Stimulated activated CD8-positive, alpha-beta memory T cell treated with anti-CD3 and anti-CD28 coated beads, Interleukin-12 subunit alpha, Interleukin-12 subunit beta, amount 100 ng/mL, for 4 hours (primary cell): ENCODE measurements at places on chromosomes 5 and 9.

DNA sequence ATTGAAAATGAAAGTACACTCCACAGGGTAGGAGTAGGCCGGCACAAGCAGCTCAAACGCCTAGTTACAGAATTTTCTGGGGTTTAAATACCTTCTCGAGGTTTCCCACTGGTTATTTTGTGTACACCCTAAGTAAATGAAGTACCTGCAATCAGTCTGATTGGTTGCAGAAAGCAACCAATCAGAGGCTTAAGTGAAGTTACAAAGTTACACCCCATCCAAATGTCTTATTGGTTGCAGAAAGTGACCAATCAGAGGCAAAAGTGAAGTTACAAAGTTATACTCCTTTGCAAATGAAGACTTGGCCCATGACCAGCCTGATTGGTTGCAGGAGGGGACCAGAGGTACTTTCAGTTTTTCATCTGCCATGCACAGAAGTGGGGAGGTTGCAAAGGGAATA lies 33.2 kb upstream of the ERAP2 start:
- no peak for DNase-seq

DNA sequence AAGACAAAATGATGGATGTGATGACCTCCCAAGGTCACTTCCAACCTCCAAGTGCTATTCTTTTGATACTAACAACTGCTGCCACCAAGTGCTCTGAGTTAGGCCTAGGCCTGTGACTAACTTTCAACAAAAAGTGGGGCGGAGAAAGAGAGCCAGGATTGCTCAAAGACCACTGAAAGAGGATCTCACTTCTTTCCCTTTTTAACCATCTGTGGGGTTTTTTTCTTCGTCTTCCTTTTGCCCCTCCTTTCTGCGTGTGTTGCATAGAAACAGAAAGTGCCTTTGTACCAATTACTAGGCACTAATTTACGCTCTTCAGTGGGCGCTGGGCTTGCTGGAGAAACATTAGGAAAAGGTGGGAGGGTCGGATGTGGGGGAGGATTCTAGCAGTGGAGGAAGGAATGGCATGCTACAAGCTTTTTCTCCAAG lies 8.0 kb downstream of the KLF9 start:
- DNase-seq: no peak

DNA sequence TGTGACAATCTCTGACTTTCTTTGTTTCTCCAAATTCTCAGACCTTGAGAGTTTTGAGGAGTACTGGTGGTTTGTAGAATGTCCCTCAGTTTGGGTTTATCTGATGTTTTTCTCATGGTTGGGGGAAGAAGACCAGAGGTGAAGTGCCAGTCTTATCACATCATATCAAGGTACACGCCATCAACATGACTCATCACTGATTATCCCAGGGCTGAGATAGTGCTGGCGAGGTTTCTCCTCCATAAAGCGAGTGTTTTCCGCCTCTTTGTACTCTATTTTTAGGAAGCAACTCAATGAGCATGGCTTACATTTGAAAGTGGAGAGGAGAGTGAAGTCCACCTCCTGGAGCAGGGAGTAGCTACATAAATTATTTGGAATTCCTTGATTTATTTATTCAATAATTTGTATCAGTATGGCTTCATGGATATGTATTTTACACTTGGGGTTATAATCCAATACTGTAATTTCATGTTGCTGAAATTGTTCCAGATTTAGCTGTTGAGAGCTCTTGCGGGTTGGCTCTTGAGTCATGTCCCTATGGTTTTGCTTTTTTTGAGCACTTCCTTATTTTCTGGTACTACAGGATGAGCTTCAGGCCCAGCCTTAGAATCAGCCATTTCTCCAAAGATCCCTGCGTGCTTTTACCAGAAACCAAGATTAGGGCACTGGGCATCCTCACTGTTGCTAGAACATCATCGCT lies 23.9 kb downstream of the DCANP1 start:
- DNase-seq: no peak

DNA sequence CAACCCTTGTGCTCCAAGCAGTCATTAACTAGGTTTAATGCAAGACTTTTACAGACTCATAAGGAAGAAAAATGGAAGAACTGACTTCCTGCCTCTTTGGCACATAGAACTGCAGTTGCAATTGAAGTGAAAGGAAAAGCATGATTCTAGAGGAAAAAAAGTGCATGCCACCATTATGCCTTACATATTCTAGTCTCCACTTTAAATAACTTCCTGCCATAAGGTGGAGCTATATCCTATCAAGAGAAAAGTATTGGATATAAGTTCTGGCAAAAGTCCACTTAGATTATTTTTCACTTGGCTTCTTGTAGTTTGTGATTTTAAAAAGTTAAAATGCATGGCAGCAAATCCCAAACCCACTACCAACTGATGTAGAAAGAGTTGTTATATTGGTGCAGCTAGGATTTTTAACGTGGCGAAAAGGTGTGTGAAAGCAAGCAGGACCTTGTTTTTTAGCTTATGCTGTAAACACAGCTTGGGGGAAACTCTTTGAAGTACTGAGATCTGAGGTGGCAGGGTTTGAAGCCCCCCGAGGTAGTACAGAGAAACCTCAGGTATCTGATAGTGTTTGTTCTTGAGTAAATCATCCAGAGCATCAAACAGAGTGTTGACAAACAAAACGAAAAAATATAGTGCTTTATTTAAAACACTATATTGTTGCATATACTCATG lies 117.9 kb downstream of the ANXA1 start:
- DNase-seq: no peak

GRCh38 chr9:113375057-113376023 lies 1.4 kb downstream of the HDHD3 start:
- DNase-seq: no peak

GRCh38 chr5:141439411-141440141 lies 9.3 kb downstream of the PCDHGA12 start:
- DNase-seq: no peak

DNA sequence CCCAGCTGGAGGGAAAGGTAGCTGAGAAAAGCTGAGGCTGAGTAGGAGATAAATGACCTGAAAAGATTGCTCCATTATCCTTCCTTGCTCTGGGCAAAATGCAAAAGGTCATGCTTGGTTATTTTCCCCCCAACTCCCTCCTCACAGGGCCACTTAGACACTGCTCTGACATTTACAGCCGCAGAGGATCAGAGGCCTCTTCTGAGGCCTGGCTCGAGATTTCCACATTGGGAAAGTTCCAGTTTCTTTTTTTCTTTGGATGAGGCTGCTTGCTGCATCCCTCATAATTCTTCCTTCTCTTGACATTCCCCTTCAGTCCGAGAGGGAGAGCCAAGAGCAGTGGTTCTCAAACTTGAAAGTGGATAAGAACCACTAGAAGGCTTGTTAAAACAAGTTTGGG lies 60.1 kb upstream of the HSPA9 start:
- no peak for DNase-seq

DNA sequence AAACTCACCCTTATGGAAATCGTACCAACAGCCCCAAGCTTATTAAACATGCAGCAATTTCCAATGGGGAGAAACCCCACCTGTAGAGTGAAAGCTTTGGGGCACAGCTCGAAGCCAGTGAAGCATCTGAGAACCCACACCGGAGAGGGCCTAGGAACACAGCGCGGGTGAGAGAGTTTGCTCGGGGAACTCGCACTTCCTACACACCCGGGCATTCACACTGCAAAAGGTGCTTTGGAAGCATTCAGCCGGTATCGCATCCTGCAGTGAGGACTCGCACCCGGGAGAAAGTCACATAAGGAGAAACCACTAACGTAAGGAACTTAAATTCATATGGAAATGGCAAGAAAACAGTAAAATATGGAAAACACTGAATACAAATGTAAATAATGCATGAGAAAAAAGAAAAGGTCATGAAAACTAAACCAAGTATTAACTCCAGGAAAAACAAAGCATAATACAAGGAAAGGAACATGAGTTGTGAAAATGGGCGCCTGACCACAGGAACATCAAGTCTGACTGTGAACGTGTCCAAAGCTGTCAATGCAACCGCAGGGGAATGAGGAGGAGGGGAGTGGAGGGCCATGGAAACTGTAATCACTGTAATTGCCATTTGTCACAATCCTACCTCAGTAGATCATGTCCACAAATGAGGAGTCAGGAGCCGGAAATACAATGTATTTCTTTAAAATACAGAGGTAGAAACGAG lies 28.7 kb downstream of the CAMSAP1 start:
- no peak for DNase-seq

- no peak for DNase-seq
Measured at GRCh38 chr9:89139455-89139854, 39.2 kb downstream of the SHC3 start.

DNA sequence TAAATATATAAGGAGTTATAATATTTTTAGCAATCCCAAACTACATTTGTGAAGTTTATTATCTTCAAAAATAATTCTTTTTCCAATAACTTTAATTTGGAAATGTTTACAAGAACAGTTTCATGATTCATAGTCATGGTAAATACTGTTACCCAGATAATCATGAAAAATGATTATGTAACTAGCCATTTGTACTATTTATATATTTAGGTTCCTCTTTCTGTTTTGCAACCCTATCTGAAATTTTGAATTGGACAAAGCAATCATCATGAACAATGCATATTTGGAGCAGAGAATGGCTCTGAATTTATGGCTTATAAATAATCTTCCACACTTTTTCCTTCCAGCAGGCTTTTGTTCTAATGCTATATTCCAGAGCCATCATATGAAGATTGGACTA lies 499.7 kb downstream of the SLCO4C1 start:
- DNase-seq: no peak

DNA sequence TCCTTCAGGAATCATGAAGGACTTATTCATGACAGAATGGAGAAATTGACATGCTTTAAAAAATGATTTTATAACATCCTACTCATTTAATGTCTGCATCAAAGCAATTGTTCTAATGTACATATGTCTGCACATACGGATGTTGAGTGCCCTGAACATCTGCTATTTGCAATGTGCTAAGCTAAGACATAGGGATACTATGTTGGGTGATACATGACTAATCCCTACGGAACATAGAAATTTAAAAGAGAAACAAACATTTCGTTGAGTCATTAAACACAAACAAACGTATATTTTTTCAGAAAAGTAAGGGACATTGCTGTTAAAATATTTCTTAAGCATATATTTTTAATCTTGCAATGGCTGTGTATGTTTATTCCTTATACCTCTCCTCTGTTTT lies 686.5 kb upstream of the ADAMTS16 start:
- DNase-seq: no peak

GRCh38 chr5:171926311-171926710 lies 80.1 kb downstream of the FBXW11 start:
- no peak for DNase-seq

DNA sequence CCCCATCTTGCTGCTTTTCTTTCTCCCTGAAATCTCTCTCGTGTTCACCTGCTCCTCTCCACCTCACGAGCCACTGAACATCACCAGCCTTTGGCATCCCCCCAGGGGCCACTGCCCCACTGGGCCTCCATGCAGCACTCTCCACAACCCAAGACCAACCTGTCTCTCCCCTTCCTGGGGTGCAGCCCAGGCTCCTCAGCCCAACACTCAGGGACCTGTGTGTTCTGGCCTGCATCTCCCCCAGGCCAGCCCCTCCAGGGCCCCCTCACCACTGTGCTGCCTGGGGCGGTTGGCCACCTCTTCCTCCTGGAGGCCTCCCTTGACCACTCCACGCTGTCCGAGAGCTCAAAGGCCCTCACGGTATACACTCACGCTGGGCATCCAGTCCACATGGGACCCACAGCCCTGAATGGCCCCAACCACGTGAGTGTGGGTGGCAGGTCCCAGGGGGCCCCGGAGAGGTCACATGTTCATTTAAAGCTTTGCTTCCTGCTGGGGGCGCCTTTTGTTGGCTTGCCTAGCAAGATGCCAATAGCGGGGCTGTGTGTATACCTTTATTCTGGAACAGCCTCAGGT lies 453 bp upstream of the DOK3 start:
- DNase-seq: no peak

- no peak for DNase-seq
Measured at GRCh38 chr5:95447961-95448360, 56.8 kb downstream of the FAM81B start.

- DNase-seq: no peak
Measured at GRCh38 chr5:157562111-157562581, 13.4 kb downstream of the ADAM19 start.

GRCh38 chr5:169918228-169918627 lies 62.1 kb downstream of the INSYN2B start:
- no peak for DNase-seq

DNA sequence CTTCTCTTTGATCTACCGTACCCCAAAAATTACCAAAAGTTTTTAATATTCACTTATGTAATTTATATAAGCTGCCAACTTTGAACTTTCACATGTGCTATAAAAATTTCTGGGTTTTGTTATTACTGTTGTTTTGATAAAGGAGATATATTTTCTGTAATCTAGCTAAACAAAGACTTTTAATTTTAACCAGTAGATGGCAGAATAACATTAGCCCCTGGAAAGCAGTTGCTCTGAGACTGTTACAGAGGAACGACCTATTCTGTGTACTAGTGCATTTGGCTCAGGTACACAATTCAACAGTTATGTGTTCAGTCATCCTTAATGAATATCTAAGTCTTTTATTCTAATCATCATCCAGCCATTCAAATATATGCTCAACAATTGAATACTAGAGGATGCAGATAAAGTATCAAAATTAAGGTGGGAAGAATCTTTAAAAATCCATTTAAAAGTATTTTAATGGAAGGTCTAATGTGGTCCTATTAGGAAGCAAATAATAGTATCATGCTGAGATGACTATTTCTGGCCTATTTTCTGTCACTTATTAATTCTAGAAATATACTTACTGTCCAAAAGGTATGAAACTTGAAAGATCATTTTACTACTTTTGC lies 8.6 kb downstream of the KLHL9 start:
- no peak for DNase-seq
